ENCODE measurements at places on chromosomes 7 and 10.
A peak's percentile ranks its signal among the peaks of the same experiment; 100 is the strongest.

GRCh38 chr10:24207341-24207740 is 1.6 kb upstream of the KIAA1217 start:
- DNase-seq = no peak

DNA sequence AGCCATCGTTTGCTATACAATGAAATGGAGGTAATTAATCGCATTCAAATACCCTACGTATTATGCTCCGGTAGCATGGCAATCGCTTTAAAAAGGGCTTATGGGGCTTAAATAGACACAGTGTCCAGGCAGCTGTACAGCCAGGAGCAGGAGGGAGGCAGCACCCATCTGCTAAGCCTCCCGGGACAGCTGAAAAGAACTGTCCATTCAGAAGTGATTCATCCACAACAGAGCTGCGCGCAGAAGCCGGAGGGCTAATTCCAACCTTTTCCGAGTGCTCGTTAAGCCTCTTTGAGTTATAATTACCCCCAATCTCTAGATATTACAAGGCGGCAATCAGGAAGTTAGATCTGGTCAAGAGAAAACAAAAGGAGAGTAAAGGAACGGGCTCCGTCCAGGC is 58.3 kb downstream of the DPYSL4 start:
- DNase-seq = no peak

GRCh38 chr7:136517971-136518370 is 350.5 kb upstream of the CHRM2 start:
- DNase-seq = no peak

DNA sequence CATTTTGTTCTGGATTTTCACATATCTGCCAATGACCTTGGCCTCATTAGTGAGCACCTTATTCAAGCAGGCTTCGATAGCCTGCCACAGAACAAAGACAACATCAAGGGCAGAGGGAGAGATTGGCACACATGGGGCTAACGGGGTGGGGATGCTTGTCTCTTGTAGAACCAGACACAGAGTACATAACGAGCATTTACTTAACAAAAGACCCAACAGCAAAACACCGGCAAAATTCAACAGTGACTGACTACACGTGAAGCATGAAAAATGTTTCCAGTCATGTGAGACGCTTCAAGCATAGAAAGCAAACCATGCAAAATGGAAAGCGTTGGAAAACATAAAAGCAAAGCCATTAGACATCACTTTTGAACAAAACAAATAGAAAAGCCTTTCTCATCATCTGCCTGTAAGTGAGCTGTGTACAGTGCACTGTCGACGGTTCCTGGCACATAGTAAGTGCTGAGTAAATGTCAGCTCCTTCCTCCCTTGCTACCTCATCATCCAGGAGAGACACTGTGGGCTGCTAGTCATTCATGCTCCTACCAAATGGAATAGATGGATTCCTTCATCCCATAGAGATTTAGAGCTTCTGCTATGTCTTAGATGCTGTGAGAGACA is 134.4 kb upstream of the AGK start:
- peak; percentile 45 for DNase-seq

DNA sequence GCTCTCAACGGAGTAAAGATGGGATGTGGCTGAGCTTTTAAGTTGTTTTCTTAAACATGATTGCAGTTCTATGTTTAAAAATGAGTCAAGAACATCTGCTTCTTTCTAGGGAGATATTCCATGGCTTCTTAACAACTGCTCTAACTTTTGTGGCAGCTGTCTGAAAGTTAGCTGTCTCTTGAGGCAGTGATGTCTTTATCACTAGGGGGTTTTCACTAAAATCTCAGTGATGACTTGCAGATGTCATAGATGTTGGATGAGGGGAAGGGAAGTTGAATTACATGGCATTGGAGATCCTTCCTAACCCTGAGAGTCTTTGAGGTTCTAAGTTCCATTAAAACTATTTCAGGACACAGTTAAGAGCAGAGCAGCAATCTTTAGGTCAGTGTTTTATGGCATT is 43.5 kb downstream of the PRKG1 start:
- DNase-seq = no peak

DNA sequence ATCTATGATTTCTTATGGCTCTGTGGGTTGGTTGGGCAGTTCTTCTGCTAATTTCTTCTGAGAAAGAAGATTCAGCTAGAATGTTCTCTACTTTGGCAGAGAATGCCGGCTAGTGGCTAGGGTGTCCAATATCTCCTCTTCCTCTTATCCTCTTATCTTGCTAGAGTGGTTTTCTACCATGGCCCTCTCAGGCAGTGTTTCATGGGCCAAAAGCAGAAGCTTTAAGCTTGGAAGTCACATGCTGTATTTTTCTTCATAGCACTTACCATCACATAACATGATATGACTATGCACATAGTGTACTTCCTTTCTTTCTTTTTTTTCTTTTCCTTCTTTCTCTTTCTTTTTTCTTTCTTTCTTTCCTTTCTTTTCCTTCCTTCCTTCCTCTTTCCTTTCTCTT is 140.0 kb downstream of the ITGB8 start:
- DNase-seq = no peak

- DNase-seq = no peak
Observed at GRCh38 chr7:69338144-69338543, 260.1 kb upstream of the AUTS2 start.

DNA sequence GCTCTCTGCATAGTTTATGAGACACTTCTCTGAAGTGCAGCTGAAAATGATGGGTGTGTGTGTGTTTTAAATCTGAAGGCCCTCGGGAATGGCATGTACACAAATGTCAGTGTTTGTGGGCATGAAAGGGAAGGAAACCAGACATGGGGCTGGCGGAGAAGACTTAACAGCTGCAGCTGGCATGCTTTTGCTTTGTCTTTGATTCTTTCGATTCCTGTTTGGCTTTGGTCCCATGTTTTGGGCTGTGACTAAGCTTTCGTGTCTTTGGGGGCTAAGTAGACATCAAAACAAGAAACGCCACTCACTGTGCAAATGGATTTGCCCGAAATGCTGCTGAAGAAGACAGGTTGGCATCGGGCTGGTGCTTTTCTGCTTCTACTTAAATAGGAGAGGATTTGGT is 179.3 kb downstream of the PFKFB3 start:
- DNase-seq = no peak

GRCh38 chr7:10940704-10941355 is 32.8 kb upstream of the PHF14 start:
- no peak for DNase-seq

DNA sequence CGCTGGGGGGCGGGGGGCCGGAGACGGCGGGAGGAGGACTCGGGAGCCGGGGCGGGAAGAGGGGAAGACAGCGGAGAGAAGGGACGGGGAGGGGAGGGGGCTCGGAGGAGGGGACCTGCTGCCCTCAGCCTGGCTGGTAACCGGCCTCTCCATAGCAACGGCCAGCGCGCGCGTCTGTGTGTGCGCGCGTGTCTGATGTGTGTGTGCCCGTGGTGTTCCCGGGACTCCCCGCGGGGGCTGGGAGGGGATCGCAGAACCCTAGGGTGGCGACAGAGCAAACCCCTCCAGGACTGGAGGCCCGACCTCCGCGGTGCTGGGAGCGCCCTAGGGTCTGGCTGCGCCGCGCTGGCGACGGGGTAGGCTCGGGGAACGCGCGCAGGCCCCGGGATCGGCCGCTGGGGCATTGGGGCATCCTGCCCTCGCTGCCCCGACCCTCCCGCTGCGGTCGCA is 356.3 kb downstream of the DNAJB6 start:
- no peak for DNase-seq

GRCh38 chr7:29948587-29948986 is 41.0 kb downstream of the SCRN1 start:
- DNase-seq = no peak

- no peak for DNase-seq
Observed at GRCh38 chr7:2934211-2934731, 90.2 kb upstream of the GNA12 start.

GRCh38 chr10:25824050-25824449 is 110.0 kb upstream of the MYO3A start:
- no peak for DNase-seq

DNA sequence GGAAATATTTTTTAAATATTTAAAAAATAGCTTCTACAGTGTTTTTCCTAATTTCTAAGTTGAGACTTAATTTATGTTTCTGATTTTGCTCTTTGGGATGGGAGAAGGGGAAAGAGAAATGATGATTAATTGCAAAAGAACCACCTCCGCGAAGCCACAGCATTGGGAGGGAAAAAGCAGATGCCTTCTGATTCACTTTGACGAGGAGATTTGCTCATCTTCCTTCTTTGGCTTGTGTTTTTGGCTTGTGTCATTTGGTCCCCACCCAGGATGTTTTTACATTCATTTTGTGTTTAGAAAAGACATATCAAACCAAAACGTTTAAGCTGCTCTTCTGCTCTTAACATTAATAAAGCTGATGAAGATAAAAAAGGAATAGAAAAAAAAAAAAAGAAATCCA is 121.7 kb downstream of the MACC1 start:
- no peak for DNase-seq

DNA sequence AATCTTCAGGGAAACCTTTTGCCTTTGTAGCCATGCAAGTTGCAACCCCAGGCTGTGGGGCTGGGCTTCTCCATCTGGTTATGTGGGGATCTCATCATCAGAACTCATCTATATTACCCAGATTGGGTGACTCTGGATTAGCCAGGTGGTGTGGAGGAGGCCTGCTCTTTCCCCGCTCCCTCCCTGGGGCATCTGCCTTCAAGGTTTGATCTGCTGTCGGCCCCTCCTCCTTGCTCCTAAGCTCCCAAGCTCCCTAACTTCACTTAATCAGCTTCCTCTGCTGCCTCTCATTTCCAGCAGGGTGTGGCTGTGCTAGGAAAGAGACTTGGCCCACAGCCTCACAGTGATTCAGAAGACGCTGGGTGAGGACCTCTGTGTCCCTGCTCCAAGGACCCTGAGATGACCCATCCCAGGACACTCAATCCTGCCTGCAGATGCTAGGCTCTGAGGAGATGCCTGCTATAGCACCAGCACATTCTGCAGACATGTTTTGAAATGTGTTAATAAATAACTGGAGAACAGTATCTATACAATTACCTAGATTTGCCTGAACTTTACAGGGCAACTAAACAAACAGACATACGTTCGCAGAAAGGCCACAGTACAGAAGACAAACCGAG is 392.1 kb upstream of the PODXL start:
- no peak for DNase-seq

DNA sequence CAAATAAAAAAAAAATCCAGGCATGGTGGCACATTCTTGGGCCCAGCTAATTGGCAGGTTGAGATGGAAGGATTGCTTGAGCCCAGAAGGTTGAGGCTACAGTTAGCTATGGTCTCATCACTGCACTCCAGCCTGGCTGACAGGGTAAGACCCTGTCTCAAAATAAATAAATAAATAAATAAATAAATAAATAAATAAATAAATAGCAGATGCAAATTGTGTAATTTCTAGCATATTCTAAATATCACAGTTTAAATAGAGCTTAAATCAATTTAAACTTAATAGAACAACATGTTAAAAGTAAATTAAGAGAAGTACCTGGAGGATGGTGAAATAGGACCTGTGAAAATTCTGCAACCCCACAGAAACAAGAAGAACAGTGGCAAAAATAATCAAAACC is 290.5 kb downstream of the TFEC start:
- no peak for DNase-seq

DNA sequence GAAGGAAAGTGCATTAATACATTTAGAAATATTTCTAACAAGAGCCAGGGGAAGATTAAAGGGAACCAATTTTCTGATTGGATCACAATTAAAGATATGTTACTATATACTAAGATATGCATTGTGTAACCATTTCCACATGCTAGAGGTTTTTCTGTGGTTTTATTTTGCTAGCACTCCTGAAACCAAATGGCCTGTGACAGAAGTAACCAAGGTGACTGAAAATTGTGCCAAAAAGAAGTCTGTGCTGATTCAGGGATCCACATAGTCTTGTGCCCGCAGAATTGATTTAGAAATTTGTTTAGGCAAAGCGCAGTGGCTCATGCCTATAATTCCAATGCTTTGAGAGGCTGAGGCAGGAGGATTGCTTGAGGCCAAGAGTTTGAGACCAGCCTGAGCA is 1.8 kb downstream of the CC2D2B start:
- DNase-seq = no peak

- no peak for DNase-seq
Observed at GRCh38 chr7:78159545-78159944, 361.0 kb downstream of the PHTF2 start.

DNA sequence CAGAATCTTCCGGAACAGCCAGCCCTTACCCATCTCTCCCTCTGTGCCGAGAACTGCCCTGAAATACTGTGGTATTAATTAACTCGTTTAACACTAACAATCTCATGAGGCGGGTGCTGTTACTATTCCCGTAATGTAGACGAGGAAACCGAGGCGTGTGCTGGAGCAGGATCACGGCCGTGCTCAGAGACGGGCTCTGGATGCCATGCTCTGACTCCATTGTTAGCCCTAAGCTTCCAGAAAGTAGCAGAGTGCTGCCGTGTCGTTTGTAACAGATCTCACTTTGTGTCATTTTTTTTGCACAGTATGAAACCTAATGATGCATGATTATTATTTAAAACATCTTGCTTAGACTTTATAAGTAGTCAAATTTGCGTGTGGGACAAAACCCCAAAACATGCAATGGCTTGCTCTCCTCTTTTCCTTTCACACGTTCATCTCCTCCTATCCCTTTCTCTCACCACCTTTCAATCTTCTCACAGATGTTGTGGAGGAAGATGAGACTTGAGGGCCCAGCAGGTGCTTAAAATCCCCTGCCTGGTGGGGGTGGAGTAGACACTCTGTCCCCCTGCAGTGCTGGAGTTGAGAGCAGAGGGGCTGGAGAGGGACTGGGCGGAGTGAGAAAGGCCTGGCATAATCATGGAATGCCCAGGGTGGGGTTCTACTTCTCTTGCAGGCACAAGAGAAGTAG is 482 bp upstream of the ACTR3C start:
- no peak for DNase-seq

DNA sequence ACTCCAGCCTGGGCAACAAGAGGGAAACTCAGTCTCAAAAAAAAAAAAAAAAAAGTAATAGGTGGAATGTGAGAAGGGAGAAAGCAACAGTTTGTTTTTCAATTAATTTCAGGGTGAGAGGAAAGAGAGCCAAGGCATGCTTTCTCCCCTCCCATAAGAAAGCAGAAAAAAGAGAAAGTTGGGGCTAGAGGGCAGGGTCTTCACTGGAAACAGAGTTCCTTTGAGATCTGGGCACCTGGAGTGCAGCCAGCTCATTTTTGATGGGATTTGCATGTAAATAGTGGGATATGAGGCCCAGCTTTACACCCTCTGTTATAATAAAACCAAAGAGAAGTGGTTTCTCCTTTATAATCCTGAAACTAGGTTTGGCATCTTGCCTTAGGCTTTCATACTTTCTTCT is 13.8 kb upstream of the STOX1 start:
- no peak for DNase-seq

DNA sequence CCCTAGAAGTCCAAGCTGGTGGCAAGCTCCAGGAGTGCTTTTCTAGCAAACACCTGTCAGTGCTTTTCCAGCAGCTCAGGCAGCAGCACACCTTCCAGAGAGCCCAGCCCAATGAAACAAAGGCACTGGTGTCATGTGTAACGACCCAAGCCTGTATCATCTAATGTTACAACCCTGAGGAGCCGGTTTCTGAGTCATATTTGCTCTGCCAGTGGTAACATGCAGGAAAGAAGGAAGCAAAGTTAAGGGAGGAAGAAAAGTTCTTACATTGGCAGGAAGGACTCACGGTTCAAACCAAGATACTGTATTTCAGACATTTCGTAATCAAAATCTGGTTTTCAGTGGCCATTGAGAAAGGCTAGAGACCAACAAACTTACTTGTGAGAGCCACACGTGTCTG is at the start of gene ANKRD22:
TSS of gene ANKRD22 (minus strand) at position 139 of the 400 bp plus-strand sequence. CDS start 237 bp downstream, outside the sequence.
- DNase-seq = no peak
